ENCODE measurements at places on chromosomes 1 and 21. TPM values are rescaled to one million over a fixed set of nuclear protein-coding genes. Genes with fewer than 3 reads are reported as not detected.

Gene RGS7
- 0.19 TPM for total RNA-seq

Gene PDZK1
- total RNA-seq: 0.19 TPM

Gene PLA2G2E
- not detected for total RNA-seq

Gene NCMAP
- not detected for total RNA-seq

Gene DNALI1
- total RNA-seq: 1.5 TPM

Gene KLHDC8A
- not detected for total RNA-seq

Gene C4BPA
- total RNA-seq: not detected

Gene S100A8
- not detected for total RNA-seq

Gene DCDC2B
- total RNA-seq: not detected

Gene LCE2A
- total RNA-seq: not detected

Gene UBE2U
- not detected for total RNA-seq

Gene SYT2
- not detected for total RNA-seq

Gene FBXO44
- total RNA-seq: 7.6 TPM

Gene DMBX1
- not detected for total RNA-seq

Gene HMCN1
- 7.2 TPM for total RNA-seq

Gene AHDC1
- total RNA-seq: 4.6 TPM

Gene ADAMTS5
- total RNA-seq: under 0.01 TPM

Gene TRMT1L
- 17.4 TPM for total RNA-seq

Gene RNASEL
- 6.5 TPM for total RNA-seq

Gene LAD1
- not detected for total RNA-seq

Gene IRF6
- 7.9 TPM for total RNA-seq

Gene PARK7
- 292 TPM for total RNA-seq

Gene DHCR24
- total RNA-seq: 20.5 TPM

Gene SYCP1
- total RNA-seq: not detected

Gene TFF2
- total RNA-seq: not detected

Gene DNASE2B
- not detected for total RNA-seq

Gene CELA2A
- total RNA-seq: 0.19 TPM

Gene MCL1
- 196 TPM for total RNA-seq

Gene A3GALT2
- total RNA-seq: 0.09 TPM

Gene SUSD4
- under 0.01 TPM for total RNA-seq

Gene TNFSF18
- total RNA-seq: 17.4 TPM

Gene DIRAS3
- 0.75 TPM for total RNA-seq

Gene SZRD1
- 25.4 TPM for total RNA-seq

Gene LCE1F
- total RNA-seq: not detected

Gene CD53
- not detected for total RNA-seq

Gene CELA2B
- not detected for total RNA-seq

Gene AXDND1
- total RNA-seq: not detected
